ENCODE measurements at places on chromosomes 4 and X. TPM values are rescaled to one million over a fixed set of nuclear protein-coding genes. Genes with fewer than 3 reads are reported as not detected.

ARMCX4 gene
- total RNA-seq = 0.34 TPM

CXCL11 gene
- 0.68 TPM for total RNA-seq

PARM1 gene
- 0.71 TPM for total RNA-seq

STARD8 gene
- total RNA-seq = 0.07 TPM

SUV39H1 gene
- 1.7 TPM for total RNA-seq

TMEM156 gene
- 3.8 TPM for total RNA-seq

FAM9B gene
- total RNA-seq = not detected

HNRNPD gene
- total RNA-seq = 17.4 TPM

FAM149A gene
- 1.7 TPM for total RNA-seq

CT45A2 gene
- not detected for total RNA-seq

ADH1B gene
- total RNA-seq = not detected

KLB gene
- under 0.01 TPM for total RNA-seq

GPR50 gene
- not detected for total RNA-seq

DCLK2 gene
- total RNA-seq = not detected

RAB9B gene
- total RNA-seq = not detected

SHOX gene
- not detected for total RNA-seq

NRK gene
- under 0.01 TPM for total RNA-seq

CT55 gene
- total RNA-seq = not detected
